ENCODE measurements at places on chromosomes 3 and 15.

DNA sequence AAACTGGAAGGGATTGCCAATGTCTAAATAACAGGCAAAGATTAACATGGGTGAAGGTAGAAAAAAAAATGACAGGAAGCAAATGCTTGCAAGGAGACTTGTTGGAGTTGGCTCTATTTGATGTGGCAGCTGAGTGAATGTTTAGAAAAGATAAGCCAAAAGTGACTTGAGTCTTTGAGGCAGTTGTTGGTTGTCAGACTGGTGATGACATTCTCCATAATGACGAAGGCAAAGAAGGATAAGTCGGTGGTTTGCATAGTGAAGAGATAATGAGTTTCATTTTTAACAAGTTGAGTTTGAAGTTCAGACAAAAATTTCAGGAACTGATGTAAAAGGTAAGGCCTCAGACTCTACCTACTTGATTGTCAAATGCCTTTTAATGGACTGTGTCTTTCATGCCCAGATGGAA is 704.1 kb upstream of the SGO1 start:
- DNase-seq = no peak

- DNase-seq = no peak
Measured at GRCh38 chr3:17747890-17748247, 5.4 kb upstream of the TBC1D5 start.

GRCh38 chr3:56864918-56865524 is 63.3 kb upstream of the ARHGEF3 start:
- no peak for DNase-seq

- DNase-seq = no peak
Measured at GRCh38 chr3:118890206-118890605, 144.4 kb downstream of the IGSF11 start.

DNA sequence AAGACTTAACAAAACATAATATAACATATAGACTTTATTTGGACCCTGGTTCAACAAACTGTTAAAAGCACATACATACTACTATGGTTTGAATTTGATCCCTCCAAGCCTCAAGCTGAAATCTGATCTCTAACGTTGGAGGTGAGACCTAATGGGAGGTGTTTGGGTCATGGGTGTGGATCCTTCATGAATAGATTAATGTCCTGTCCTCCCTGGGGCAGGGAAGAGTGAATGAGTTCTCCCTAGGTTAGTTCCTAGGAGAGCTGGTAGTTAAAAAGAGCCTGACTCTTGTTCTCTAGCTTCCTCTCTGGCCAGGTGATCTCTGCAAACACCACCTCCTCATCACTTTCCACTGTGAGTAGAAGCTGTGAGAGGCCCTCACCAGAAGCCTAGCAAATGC is 36.4 kb downstream of the CLASP2 start:
- no peak for DNase-seq

DNA sequence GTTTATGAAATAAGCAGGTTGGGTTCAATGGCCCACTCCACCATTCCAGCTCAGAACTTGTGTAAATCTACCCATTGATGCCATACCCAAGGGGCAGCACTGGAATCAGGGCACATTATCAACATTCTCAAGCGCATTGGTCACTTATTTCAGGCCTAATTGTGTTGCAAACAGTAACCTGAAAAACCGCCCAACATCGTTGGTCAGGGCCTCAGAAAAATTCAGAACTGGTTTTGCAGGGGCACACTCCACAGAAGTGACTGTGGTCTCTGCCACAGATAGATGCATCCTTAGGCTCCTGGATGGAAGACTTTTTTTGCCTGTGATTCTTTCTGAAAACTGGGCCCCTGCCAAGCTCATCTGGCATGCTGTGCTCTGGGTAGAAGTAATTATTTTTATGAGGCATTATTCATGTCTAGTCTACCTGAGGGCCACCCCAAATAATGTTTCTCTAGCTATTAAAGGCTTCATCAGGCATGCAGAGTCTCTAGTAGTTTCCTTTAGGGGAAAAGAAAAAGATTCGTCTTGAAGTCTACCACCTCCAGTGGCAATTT is 21.7 kb upstream of the LRTM1 start:
- no peak for DNase-seq
